ENCODE measurements at places on chromosomes 3 and 15.

- no peak for DNase-seq
These were observed 18.1 kb upstream of the RAF1 start for GRCh38 chr3:12681943-12682390.

DNA sequence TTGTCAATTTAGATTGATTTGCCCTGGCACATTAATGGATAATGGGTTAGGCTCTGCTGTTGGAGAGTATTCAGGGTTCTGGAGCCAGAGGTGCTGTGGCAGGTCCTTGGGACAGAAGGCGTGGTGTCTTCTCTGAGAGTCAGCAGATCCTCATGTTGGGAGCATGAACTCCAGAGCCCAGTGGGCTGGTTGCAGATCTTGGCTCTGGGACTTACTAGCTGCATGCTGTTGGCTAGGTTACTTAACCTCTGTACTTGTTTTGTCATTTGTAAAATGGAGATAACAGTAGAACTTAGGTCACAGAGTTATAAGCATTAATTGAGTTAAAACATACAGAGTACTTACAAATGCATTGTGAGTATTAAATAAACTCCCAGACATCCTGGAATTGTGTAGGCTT is 77.6 kb downstream of the CCK start:
- no peak for DNase-seq

GRCh38 chr3:143283432-143284128 is 164.0 kb downstream of the CHST2 start:
- no peak for DNase-seq

DNA sequence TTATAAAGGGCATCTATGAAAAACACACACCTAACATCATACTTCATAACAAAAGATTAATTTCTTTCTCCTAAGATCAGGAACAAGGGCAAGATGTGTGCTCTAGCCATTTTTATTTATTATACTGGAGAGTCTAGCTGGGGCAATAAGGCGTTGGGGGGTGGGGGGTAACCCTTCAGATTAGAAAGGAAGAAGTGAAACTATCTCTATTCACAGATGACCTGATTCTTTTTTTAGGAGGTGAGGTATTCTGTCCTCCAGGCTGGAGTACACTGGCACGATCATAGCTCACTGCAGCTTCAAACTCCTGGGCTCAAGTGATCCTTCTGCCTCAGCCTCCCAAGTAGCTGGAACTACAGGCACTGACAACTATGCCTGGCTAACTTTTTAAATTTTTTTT is 89.5 kb upstream of the MANF start:
- no peak for DNase-seq

DNA sequence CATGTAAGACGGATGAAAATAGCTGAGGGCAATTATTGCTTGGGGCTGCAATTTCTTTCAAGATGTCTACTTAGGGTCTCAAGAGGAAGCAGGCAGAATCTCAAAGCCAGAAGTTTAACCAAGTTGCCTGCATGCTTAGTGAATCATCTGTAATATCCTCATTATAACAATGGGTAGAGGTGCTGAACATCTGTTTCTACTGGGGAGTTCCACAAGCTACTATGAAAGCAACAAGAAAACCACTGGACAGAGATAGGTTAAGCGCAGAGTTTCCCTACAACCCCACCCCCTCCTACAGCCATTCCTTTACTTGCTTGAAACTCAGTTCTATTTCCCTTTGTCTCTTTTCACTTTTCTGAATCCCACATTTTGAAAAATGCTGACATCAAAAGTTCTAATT is 759.4 kb upstream of the GBE1 start:
- DNase-seq, result no peak

DNA sequence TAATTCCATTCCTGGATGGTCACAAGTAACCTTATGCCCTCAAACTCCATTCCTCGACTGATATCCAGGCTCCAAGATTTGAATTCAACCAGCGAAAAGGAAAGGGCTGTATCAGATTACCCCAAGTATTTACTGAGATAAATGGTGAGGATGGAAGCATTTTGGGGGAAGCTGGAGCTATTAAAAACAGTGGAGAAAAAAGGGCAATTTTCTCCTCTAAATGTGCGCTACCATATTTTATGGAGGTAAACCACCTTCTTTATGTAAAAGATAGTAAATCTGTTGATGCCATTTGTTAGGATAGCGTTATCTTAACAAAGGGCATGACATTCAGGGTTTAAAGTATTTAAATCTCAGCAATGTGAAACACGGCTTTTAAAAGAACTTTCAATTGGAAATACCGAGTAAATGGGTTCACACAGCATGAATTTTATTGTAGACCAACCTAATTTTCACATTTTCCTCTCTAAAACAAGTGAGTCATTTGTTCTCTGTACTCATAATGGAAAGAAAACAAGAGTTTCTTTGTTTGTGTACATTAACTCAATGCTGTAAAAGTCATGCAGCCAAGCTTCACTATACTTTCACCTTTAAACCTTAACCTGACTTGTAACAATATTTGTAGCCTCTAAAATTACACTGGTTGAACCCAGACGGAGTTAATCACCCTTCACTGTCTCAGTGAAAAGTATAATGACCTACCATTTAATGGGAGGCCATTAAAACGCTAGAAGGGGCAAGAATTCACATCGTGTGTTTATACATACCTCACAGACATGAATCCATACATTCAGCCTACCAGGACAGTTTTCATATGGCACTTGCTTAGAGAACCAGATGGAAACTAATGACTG is 773.4 kb downstream of the ROBO1 start:
- DNase-seq, result no peak
